Pancreas (tissue), 10 donors: ENCODE measurements at places on chromosomes 1 and 21.

- no peak for DNase-seq
These were observed 7.5 kb upstream of the CBR3 start for GRCh38 chr21:36127250-36127904.

DNA sequence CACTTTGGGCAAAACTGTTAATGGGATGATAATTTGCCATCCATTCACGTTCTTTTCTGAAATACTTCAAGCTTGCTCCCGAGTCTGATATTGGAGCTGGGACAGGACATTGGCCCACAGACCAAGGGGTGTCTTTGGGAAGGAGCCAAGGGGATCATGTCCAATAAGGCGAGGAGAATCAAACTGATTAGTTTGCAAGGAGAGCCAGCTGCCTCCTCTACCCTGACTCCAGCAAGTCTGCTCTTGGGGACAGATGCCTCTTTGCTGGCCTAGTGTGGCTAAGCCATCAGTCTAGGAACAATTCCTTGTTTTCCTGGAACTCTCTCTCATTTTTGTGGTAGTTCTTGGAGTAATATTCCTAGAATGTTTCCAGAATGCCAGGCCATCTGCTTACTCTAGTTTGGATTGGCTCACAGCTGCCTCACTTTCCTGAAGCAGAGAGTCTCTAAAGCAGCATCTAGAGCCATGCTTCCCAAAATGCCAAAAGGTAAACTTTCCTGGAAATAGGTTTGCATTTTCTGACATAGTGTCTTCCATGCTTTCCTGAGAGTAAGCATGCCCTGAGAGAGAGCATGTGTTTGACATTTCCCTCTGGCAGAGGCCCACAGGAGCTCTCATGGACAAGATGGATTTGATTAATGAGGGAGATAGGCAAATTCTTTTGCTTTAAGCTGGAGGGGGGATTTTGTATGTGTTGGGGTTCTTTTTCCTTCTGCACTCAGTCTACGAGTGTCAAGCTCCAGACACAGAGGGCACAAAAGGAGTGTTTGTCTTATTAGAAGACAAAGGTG, 145.6 kb downstream of the GDAP2 start:
- DNase-seq: no peak

- DNase-seq: no peak
These were observed 387.8 kb downstream of the OMA1 start for GRCh38 chr1:58158506-58159433.

GRCh38 chr1:11833497-11833896, 14.1 kb downstream of the NPPA start:
- no peak for DNase-seq

DNA sequence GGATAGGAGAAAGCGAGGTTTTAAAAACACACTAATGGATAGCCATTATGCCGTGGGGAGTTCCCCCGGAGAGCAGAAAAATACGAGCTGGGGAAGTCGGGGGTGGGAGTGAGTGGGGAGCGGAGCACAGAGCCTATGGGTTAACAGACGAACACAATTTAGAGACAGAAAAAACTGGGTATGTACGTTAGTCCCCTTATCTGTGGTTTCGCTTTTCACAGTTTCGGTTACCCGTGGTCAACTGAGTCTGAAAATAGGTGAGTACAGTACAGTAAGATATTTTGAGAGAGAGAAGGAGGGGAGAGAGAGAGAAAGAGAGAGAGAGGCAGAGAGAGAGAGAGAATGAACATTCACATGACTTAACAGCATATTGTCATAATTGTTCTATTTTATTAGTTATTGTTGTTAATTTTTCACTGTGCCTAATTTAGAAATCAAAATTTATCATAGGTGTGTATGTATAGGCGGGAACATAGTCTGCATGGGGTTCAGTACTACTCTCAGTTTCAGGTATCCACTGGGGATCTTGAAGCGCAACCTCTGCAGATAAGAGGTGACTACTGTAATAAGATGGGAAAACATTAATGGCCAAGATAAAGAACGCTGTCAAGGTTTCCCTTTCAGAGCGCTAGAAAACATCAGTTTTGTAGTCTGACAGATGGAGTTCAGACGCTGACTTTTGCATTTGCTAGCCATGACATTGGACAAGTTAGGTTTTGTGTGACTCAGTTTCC, 125.6 kb upstream of the LMO4 start:
- no peak for DNase-seq

DNA sequence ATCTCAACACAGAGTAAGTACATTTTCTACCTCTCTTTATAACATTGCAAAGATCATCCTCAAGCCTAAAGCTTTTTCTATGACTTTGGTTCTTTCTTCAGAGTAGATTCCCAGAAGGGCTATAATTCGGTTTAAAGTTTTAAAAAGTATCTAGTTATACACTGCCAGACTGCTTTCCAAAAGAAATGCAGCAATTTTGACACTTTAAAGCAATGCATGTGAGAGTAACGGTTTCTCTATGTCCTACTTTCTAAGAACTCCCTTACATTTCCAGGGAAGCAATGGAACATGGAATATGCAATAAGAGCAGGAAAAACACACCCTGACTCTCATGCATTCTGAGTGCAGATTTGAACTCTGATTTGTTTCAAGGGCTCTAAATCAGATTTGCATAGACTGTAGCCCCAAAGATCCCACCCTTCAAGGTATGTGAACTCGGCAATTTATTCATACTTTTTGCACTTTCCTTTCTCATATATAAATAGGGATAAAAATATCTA, 331.6 kb downstream of the HHIPL2 start:
- DNase-seq: no peak

GRCh38 chr1:20172033-20172590, 13.8 kb upstream of the UBXN10 start:
- no peak for DNase-seq

GRCh38 chr1:18386591-18386990, 94.1 kb upstream of the KLHDC7A start:
- no peak for DNase-seq

GRCh38 chr1:96747565-96747964, 26.0 kb downstream of the PTBP2 start:
- DNase-seq: no peak

- no peak for DNase-seq
These were observed 190.7 kb upstream of the ESRRG start for GRCh38 chr1:216913976-216914375.

- no peak for DNase-seq
These were observed 6.2 kb upstream of the ACP6 start for GRCh38 chr1:147676311-147677085.

DNA sequence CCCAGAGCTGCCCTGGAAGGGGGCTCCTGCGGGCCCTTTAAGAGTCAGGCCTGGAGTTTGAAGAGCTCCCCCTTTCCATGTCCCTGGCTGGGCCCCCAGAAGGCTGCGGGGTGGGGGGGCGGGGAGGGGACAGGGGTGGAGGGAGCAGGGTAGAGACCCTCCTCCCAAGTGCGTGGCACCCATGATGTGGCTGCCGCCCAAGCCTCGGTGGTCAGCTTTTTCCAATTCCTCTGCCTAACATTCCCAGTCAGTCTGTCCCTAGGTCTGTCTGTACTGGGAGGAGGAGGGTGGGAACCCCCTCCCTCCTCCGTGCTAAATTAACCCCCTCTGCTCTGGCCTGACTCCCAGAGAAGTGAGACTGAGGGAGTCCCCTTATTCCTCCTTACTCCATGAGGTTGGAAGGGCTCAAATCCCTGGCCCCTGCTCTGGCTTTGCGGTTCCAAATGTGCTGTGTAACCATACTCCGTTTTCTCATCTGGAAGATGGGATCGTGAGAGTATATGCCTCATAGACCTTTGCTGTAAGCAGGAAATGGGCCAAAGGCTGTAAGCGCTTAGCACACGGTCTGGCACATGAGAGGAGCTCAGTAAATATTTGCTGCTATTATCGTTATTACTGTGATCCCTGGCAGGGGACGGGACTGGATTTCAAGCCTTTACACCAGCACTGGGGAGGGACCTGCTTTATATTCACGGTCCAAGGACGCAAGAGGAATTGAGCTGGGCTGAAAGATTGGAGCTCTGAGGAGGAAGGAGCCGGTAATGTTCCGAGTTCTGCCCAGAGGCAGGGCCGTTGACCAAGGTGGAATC, 658 bp upstream of the COL16A1 start:
- peak; percentile 71 for DNase-seq

- DNase-seq: no peak
These were observed 23.4 kb upstream of the MEF2D start for GRCh38 chr1:156523801-156524480.

GRCh38 chr1:151369302-151369610, 3.2 kb downstream of the SELENBP1 start:
- no peak for DNase-seq

DNA sequence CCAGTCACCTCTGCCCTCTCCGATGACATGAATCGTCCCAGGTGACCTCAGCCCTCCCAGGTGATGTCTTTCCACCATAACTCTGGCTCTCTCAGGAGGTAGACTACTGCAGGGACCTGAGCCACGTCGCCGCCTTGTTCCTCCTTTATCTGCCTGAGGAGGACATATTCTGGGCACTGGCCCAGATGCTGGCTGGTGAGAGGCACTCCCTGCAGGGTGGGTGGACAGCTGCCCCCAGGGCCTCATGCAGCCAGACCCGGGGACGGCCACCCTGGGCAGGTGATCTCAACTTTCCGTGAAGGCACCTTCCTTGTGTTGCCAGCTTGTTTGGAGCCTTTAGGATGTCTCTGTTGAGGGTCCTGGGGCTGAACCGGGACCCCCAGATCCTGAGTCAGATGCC, 13.9 kb upstream of the ZBTB17 start:
- DNase-seq: no peak

DNA sequence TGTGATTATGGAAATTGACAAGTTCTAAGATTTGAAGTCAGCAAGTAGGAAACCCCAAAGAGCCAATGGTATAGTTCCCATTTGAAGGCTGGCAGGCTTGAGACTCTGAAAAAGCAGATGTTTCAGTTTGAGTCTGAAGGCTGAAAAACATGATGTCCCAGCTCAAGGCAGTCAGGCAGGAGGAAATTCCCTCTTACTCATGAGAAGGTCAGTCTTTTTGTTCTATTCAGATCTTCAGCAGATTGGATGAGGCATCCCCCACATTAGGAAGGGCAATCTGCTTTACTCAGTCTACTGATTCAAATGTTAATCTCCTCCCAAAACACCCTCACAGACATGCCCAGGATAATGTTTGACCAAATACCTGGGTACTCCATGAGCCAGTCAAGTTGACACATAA, 372.5 kb upstream of the ST6GALNAC5 start:
- no peak for DNase-seq

DNA sequence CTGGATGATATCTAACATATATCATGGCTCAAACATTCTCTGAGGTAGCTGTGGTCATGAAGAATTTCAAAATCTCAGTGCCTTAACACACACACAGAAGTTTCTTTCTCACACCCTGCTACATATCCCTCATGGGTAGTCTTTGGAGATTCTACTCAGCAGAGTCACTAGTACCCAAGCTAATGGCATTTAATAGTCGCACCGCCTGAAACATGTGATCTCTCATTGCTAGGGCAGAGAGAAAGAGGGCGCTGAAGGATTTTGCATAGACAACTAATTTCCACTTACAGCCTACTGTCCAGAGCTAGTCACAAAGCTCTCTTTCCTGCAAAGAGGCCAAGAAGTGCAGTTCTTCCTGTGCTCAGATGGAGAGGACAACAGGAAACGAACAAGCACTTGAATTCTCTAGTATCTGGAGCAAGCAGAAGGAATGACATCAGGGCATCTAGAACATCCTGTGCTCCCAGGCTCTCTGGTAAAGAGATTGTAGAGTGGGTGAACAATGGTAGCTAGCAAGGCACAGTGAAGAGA, 183.4 kb upstream of the PTBP2 start:
- DNase-seq: no peak

GRCh38 chr1:171286032-171286705, 27.8 kb upstream of the FMO4 start:
- no peak for DNase-seq

- no peak for DNase-seq
These were observed 1.5 kb upstream of the COL16A1 start for GRCh38 chr1:31705080-31705866.

GRCh38 chr1:116411784-116412479, 38.9 kb downstream of the ATP1A1 start:
- no peak for DNase-seq

- no peak for DNase-seq
These were observed 292.9 kb downstream of the LTN1 start for GRCh38 chr21:28699596-28700259.

GRCh38 chr1:95042286-95042685, 30.5 kb downstream of the ALG14 start:
- DNase-seq: no peak

- DNase-seq: peak; percentile 31
These were observed 39.1 kb upstream of the ADAM30 start for GRCh38 chr1:119935373-119935772.

DNA sequence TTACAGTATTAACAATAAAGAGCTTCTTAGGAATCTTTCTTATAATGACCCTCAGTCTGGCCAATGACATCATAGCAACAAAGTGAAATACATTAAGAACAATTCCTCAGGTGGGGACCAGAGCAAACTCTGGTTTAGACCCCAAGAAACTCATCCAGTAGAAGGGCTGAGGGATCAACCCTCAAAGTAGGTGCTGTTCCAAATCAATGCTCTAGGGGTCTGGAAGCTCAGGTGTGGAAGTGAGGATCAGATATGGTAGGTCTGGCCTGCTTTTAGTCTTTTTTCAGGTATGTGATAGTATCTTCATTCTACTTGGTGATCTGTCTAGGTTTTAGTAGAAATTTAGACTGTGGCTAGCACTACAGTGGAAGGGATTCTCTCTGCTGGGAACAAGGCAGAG, 291.7 kb downstream of the PDE4B start:
- DNase-seq: no peak

DNA sequence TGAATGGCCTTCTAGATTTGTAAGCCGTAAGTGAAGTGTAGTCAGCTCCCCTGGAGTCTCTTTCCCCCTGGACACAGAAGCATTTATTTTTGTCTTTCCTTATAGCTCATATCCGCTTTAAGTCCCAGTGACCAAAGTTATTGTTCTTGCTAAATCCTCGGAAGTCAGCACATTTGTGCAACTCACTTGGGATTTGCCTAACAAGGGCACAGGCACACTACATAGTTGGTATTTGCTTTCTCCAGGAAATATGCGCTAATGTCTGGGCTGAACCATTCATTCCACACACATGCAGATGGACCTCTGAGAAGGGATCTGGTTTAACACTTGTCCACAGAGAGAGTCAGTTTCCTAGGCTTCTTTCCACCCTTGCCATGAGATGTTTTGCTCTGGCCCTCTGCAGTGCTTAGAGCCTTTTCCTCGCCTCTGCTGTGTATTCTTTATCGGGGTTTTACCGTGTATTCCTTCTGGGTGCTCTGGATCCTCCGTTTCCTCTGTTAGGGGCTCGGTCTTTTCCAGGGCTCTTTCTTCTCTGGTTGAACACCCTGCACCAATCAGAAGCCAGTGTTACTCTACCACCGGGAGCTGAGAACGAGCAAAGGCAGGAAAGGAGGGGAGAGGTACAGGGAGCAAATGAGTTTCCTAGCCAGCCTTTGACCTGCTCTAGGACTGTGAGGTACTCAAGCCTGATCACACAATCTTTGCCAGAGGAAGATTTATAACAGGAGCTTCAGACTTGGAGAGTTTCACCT, 72.4 kb downstream of the ABCA4 start:
- DNase-seq: no peak

DNA sequence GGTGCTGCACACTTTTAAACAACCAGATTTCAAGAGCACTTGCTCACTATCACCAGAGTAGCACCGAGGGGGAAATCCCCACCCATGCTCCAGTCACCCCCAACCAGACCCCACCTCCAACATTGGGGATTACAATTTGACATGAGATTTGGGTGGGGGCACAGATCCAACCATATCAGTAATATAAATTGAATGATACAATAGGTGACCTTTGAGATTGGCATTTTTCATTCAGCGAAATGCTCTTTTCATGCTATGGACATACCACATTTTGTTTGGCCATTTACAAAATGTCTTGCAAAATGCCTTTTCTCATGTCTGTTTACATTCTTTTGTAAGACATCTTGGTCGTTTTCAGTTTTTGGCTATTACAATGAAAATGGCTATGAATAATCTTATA, 23.9 kb downstream of the RYR2 start:
- no peak for DNase-seq

GRCh38 chr1:54390655-54391054, 15.5 kb downstream of the SSBP3 start:
- DNase-seq: no peak
